Astrocyte of the hippocampus (primary cell): ENCODE measurements at places on chromosomes 2 and 18.

GRCh38 chr18:44998360-44998759 lies 317.7 kb downstream of the SETBP1 start:
- DNase-seq = no peak

DNA sequence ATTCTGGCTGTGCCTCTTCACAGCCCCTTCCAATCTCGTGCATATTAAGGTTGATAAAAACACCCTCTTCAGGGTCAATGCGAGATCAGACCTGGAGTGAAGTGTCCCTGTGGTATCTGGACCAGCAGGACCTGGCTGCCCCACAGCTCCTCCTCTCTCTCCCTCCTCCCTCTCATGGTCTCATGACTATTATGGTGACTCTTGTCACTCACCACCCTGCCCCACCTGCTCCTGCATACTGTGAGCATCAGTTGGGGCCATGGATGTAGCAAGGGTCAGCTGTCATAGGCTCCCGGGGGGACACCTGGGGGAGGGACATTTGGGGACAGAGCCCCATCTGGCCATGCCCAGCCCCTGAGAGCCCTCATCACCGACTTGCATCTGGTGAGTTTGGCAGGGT lies 50.2 kb downstream of the ODC1 start:
- DNase-seq = no peak

GRCh38 chr2:81551040-81551634 lies 1246.6 kb upstream of the LRRTM1 start:
- no peak for DNase-seq

GRCh38 chr18:10258836-10259474 lies 195.5 kb upstream of the APCDD1 start:
- DNase-seq = no peak

DNA sequence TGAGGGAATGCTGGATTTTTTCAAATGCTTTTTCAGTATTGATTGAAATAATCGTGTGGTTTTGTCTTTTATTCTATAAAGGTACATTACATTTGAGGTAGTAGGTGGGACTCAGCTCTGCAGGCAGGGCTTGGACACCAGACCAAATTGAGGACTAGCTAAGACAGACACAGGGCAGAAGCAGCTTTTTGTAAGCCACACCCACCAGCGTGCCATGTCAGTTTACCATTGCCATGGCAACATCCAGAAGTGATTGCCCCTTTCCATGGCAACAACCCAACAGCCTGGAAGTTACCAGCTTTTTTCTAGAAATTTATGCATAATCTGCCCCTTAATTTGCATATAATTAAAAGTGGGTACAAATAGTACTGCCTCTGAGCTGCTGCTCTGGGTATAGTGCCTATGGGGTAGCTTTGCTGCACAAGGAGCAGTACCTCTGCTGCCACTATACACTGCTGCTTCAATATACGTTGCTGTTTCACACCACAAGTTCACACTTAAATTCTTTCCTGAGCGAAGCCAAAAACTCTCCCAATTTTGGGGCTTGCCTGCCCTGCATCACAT lies 23.6 kb upstream of the VWA3B start:
- no peak for DNase-seq

DNA sequence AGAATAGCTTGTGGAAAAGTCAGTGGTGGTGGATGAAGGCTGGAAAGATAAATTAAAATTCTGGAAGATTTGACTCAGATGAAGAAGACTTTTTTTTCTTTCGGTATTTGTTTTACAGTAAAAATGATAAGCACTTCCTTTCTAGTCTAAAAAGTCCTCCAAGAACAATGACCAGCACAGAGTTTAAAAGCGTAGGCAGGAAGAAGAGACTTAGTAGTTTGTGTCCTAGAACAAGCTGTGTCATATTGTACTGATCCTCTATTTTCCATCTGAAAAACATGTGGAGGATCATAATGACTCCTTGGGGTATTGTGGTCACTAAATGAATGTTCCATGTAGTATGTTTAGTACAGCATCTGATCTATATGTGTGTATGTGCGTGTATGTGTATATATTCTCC lies 132.4 kb upstream of the FSHR start:
- no peak for DNase-seq

DNA sequence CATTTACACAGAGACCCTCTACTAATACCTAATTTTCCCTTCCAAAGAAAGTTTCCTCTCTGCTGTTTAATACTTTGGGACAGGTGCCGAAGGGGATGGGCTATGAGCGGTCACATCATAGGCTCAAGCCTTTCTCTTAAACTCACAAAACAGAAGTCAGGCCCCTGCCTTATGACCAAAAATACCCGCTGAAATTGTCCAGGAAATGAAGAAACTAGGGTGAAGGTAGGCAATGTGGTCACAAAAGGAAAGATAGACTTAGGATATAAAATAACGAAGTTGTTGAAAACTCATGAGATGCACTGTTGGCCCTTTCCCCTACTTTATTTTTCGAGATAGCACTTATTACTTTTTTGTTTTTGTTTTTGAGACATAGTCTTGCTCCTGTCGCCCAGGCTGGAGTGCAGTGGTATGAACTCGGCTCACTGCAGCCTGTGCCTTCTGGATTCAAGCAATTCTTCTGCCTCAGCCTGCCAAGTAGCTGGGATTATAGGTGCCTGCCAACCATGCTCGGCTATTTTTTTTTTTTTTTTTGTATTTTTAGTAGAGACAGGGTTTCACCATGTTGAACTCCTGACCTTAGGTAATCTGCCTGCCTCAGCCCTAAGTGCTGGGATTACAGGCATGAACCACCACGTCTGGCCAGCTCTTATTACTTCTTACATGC lies 16.3 kb downstream of the SLC8A1 start:
- peak; percentile 33 for DNase-seq

GRCh38 chr2:163953390-163953907 lies 217.6 kb upstream of the FIGN start:
- DNase-seq = no peak

DNA sequence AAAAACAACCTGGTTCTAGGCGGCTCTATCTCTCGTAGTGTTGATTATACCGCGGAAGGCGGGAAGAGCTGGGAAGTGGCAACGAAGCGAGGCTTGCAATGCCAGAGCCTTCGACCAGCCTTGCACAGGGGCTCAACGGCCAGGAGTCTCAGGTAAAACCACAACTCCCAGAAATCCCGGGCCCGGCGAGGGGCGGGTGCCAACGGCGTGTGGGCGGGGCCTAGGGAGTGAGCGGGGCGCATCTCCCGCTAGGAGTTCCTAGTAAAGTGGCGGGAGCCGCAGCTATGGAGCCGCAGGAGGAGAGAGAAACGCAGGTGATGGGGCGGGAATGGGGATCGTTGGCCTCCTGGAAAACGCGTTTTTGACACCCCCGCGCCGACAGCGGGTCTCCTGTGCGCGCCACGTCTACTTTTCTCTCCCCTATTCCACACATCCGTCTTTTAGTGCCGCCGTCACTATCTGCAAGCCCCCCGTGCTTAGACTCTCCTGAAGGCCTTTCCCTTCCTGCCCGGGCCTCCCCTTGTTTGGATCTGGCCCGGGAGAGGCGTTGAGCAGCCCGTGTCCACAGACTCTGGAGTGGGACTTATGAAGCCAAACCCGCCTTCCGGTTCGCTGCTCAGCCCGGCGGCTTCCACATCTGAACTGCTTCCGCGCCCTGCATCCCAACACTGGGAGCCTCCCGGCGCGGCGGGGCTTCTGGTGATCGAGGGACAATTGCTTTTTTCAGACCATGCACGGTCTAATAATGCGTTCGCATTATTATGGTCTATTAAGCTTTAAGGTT lies at the start of gene HAUS1:
HAUS1 (plus strand) TSS at position 258 of the 784 bp plus-strand sequence; CDS start at position 285, 27 bp downstream.
- DNase-seq = peak; percentile 93

DNA sequence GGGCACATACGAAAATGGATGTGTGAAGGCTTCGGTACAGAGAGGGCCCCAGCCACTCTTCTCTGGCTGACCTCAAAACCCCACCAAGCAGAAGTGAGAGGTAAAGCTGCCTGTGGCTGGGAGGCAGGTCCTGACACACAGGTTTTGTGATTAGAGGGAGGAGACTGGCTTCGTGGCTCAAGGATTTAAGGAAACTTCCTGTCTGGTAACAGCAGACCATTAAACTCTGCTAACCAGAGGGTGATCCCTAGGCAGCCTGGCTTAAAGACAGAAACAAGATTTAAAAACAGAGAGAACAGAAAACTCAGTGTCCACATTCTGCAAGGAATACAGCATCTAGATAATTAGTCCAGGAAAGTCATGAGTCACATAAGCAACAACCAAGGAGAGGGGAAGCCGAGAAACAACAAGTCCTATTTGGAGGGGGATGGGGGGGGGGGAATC lies 101.9 kb downstream of the NFATC1 start:
- DNase-seq = peak; percentile 58

- no peak for DNase-seq
These were observed 90.0 kb downstream of the ARHGAP15 start for GRCh38 chr2:143219266-143219665.

- DNase-seq = no peak
These were observed 10.4 kb downstream of the ARHGAP25 start for GRCh38 chr2:68745006-68745405.

- no peak for DNase-seq
These were observed 185.0 kb downstream of the LTBP1 start for GRCh38 chr2:33131749-33132148.

DNA sequence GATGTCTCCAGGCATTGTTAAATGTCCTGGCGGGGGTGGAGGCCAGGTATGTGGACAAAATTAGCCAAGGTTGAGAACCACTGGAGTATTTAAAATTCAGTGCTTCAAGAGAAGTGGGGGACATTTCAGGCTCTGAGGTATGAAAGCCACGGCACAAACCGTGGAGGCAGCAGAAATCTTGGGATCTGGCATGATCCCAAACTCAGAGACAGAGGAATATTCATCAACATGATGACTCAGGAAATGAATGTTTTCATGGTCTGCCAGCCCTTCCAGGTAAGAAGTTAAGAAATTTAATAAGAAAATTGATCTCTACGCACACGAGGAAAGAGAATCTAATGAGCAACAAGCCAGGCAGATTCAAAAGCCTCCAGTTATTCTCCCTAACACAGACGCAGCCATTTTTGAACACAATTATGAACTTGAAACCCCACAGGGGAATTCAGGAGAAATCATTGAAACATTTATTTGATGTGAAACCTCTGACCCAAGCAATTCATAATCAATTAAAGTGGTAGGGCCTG lies 11.3 kb upstream of the GRP start:
- peak; percentile 7 for DNase-seq

DNA sequence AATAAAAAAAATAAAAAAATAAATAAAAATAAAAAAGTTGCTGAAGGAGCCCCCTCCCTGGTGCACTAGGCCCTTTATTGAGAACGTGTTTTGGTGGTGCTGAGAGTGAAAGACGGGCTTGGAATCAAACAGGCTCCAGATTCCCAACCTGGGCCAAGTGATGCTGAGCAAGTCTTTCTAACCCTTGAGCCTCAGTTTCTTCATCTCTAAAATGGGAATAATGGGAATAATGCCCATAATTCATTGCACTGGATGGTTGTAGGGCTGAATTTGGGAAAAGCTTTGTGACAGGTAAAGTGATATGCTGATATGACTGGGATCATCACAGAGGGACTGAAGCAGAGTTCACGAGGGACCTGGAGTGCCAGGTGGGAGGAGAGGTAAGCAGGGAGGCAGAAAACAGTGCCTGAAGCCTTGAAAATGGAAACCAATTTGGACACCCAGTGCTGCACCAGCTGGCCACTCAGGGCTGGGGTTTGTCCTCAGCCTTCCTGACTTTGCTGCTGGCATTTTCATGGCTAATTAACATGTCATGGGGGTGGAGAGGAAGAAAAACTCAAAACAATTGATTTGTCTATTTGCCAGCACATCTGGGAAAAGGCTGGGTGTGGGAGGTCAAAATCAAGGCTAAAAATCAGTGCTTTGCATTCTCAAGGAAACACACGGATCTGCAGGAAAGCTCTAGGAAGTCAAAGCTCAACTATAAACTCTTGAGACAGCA lies 241.3 kb downstream of the LOXHD1 start:
- DNase-seq = no peak

GRCh38 chr2:179349670-179350303 lies 85.2 kb upstream of the SESTD1 start:
- no peak for DNase-seq

DNA sequence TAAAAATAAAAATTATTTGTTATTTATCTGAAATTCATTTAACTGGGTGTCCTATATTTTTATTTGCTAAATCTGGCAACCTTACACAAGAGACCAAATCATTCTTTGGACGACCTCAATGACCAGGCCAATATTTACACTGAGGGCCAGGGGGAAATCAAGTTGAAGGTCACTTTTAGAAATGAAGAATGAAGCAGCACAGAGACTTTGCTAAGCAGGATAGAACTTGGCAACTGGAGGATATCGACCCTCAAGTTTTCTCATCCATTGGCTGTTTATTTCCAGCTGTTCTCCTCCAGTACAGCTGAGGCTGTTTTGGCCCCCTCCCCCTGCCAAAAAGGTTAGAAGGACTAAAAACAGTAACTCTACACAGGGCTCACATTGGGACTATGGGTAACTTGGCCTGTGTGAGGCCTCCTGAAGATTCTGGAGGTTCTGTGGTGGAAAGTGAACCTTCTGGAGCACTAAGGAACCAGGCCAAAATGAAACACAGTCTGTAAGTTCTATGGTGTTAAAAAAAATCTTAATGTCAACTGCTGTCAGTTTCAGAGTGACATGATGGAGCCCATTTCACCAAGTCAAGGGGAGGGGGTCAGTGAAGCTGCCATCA lies 32.2 kb upstream of the ZFP36L2 start:
- no peak for DNase-seq

DNA sequence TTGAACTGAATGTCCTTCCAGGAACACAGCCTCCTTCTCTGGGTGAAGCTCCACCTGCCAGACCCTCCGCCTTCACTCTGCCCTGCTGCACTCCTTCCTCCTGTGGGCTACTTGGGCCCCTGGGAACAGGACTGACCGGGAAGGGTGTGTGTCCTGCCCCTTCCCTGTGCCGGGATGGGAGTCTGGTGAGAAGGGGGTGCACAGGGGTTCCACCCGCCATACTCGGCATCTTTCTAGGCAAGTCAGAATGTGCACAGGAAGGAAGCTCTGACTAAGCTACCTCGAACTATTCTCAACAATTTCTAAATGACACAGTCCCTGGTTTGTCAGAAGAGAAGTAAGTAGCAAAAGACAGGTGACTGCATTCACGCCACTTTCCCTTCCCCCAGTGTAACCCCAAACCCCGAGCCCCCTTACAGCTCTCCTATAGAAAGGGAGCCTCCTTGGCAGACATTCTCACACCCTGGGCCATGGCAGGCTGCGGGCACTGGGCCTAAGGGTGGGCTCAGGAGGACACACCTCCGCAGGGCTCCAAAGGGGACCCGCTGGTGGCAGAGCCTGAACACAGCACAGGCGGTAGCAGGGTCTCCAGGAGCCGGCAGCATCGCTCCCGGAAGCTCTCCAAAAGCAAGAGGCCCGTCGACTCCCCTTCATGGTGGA lies 184.1 kb downstream of the HDAC4 start:
- DNase-seq = no peak
